ENCODE measurements at places on chromosomes 4 and X. TPM values are rescaled to one million over a fixed set of nuclear protein-coding genes. Genes with fewer than 3 reads are reported as not detected.

The SYTL4 gene
- total RNA-seq, result 64.7 TPM

The EREG gene
- total RNA-seq, result not detected

The ZAR1 gene
- 2.8 TPM for total RNA-seq

The MAGEA8 gene
- 1.1 TPM for total RNA-seq

The RASGEF1B gene
- total RNA-seq, result 13.0 TPM

The CCDC110 gene
- total RNA-seq, result 78.1 TPM

The DUX4 gene
- not detected for total RNA-seq

The IQCM gene
- total RNA-seq, result 7.4 TPM

The PITX2 gene
- 2.3 TPM for total RNA-seq

The TMEM156 gene
- total RNA-seq, result not detected

The NUDT6 gene
- total RNA-seq, result 15.4 TPM

The G6PD gene
- total RNA-seq, result 263 TPM

Data from testis (tissue), 5 donors.